ENCODE measurements at places on chromosomes 6 and 20.

- no peak for DNase-seq
These were observed 73.0 kb upstream of the HMGN3 start for GRCh38 chr6:79307321-79308036.

DNA sequence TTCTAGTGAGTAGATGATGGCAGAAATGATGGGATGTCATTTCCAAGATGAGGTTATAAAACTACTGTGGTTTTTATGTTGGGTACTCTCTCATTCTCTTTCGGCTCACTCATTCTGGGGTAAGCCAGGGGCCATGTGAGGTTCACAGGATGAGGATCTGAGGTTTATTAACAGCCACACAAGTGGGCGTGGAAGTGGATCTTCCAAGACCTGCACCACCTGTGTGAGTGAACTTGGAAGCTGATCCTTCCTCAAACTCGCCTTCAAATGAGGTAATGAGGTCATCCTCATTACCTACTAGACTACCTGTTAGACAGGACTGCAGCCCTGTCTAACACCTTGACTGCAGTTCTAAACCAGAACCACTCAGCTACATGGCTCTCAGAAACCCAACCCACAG is 45.1 kb upstream of the TAGAP start:
- DNase-seq = no peak

DNA sequence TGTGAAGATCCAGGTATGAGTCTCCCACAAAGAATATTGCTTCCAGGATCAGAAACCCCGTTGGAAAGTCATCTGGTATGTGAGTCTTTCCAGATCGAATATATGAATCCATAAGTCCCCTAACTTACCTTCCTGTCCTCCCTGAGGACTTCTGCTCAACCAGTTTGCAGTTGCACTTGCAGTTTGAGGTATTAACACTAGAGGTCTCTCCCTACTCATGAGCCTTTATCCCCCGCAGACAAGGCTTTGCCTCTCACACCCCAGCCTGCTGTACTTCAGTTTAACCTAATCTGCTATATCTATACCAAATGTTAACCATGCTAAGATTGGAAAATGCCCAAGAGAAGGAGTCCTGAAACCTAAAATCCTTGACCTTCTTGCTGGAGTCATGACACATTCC is 135.3 kb upstream of the DEFB112 start:
- DNase-seq = no peak

DNA sequence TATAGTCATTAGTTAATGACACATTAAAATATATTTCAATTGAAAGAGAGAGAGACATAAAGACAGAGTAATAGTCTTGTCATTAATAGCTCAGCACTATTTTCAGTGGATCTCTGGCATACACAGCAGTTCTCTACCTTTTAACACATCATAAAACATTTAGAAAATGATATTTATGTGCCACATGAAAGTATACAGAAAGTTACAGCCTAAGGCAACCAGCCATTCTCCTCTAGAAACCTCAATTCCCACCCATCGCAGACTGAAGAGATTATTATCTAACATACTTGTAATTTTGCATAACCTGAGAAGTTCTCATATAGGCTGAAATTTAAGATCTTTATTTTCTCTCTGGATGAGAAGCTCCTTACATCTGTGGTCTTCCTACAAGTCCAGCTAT is 58.7 kb upstream of the FAM83B start:
- no peak for DNase-seq

DNA sequence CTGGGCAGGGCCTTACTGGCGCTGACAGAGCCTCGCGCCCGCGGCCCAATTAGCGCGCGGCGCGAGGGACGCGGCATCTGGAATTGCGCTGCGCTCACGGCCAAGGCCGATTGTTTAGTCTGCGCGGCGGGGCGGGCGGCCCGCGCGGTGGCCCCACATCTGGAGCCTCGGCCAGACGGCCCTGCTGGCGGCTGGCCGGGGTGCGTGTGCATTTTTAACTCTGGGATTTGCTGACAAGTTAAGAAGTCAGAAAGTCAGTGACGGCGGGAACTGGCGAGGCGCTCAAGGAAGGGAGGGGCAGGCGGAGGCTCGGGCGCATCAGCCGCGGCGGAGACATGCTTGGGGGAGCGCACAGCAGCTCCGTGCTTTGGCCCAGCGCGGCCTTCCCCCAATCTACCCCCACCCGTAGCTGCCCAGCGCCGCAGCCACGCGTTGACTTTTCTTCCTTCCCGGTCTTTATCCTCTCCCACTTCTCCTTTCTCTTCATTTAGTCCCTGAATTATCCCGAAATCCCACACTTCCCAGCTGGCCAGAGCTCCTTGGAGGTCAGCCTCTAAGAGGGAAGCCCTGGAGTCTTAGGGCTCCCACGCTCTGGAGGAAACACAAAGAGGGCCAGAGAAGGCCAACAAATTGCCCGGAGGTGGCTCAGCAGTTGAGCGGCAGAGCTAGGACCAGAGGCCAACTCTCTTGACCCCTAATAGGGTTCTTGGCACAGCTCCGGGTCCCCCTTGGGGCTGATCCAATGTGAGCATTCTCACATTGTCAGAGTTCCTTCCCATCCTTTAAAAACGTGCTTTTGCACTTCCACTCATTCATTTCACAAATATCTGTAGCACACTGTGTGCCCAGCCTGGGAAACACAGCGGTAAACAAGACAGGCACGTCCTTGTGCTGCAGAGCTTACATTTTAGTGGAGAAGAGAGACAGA is 40.8 kb upstream of the FOXP4 start:
- DNase-seq = peak; percentile 91

DNA sequence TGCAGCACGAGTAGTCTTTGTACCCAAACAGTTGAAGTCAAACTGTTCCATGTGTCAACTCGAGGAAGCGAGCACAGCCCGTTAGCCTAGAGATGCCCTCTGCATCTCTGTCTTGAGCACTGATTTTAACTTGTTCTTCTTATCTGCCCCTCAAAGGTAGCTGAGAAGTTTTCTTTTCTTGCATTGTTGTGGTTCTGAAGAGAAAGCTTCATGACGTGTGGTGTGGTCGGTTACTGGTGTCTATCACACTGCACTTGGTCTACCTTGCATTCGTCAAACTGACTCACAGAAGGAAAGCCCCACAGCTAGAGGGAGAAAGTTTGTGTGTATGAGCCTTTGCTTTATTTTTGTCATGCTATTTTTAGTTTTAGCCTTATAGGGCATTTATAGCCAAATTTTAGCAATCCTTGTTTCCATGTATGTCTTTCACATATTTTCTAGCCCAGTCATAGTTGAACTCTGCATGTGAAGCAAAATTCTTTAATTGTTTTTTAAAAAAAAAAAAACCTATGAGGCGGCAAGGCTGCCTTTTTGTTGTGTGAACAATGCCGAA is 115.1 kb downstream of the JAG1 start:
- no peak for DNase-seq

DNA sequence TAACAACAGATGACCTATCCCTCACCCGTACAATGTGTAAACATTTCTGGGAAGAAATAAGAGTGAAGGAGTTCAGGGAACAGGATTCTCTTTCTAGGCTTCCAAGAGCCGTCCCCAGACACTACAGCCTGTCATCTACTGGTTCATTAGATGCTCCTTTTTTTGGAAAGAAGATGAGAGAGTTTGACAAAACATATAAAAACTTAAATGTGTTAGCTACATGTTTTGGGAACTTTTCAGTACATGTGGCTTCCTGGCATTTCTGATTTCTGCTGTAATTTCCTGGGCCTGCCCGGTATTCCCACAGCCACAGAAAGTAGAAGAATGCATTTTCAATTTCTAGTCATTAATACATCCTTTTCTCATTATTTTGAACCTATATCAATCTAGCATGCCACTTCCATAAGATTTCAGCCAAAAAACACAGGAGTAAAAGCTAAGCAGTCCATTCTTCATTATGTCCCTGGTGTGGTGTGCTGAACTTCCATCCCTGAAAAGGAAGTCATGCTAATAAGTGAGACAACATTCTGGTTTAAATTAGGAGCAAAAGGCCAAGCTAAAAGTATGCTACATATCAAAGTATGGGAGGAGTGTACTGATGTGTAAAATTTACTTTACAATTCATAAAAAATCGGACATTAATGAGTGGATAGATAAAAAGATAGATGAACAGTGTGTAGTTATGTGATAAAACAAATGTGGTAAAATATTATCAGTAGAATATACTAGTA is 198.2 kb downstream of the WDR27 start:
- no peak for DNase-seq

GRCh38 chr20:8624616-8625015 is 444.3 kb upstream of the PLCB4 start:
- DNase-seq = no peak

DNA sequence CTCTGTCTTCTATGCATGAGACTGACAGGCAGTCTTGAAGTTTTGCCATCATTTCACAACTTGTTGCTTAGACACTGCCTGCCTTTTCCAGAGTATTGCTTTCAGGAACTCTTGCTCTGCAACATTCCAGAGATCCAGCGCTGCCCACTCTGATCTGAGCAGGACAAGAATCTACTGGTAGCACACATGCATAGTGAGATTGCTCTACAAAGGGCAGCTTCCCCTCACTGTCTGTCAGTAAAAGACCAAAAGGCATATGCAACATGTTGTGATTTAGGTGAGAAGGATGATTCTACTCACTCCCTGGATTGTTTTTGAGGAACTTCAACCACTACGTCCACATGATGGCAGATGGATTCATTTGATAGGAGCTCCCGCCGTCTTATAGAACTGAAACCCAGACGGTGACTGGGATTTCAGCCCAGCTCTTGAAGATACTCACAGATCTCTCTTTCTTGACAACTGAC is 259.1 kb downstream of the ARID1B start:
- no peak for DNase-seq

DNA sequence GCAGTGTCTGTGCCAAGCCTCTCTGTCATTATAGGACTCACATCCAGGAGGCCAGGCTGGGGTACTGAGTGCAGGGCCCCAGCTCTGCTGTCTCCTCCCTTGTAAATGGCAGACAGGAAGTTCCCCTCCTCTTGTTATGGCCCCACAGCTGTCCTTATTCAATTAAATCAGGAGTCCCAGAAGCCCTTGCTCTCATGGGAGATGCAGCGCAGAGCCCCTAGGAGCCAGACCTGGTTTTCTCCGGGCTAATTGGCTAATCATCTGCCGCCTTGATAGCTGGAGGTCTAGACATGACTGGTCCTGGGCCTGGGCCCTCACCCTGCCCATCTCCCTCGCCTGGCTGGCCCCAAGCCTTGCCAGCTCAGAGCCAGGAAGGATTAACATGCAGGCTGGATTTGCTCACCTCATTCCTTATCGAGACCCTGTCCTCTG is 172.0 kb downstream of the VEGFA start:
- DNase-seq = peak; percentile 30

- DNase-seq = no peak
These were observed 230.5 kb upstream of the KHDRBS2 start for GRCh38 chr6:62516291-62517141.

- no peak for DNase-seq
These were observed 20.5 kb upstream of the PYGB start for GRCh38 chr20:25227317-25227831.

DNA sequence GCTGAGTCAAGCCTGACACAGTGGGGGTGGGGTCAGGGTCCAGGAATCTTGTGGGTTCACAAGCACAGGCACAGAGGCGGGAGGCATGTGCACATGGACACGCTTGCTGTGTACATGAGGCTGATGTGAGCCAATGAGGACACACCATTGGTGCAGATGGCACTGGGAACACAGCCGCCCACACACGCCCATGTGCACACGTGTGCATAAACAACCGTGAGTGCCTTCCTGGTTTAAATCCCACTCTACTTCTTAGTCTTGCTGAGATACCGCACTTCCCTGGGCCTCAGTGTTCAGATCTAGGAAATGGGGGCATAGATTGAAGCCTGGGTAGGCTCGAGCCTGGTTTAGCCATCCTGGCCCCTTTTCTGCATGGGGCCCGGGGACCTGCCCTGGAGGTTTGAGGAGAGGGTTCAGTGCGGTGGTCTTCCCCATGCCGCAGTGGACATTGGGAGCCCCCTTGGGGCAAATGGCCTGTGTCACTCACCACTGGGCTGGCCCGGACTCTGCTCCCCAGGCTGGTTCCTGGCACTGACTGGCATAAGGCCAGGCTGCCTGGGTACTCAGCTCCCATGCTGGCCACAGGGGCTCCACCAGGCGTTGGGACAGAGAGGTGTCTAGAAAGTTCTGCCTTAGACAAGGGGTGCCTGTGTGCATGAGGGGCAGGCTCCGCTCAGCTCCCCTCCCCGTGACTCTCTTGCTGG is 60.2 kb downstream of the CEBPB start:
- no peak for DNase-seq

DNA sequence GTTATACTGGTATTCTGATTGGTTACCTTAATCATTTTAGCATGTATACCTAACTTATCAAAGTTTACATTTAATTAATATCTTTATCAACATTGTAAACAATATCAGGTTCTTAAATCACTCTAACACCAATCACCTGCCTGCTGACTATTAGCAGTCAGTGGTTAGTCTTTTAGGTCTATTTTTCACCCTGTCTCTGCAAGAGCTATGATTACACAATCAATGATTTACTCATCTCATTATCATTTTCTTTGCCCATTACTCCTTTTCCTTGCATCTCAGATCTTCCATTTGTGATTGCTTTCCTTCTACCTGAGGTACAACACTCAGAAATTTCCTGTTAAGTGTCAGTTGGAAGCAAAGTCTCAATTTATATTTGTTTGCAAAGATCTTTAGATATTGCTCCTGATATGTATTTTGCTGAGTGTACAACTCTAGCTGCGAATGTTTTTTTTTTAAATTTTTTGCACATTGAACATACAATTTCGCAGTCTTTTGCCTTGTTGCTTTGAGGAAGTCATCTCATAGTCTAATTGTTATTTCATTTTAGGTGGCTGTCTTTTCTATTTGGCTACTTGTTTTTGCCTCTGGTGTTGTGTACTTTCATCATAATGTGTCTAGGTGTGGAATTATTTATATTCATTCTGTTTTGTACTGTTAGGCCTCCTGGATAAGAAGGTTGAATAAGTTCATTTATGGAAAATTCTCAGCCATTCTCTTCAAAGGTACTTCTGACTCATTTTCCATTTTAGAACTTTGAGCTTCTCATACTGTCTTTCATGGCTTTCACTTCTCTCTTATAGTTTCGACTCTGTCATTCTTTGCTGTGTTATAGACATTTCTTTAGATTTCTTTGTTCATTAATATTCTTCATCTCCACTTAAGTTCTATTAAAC is 104.9 kb upstream of the CEP162 start:
- DNase-seq = no peak

DNA sequence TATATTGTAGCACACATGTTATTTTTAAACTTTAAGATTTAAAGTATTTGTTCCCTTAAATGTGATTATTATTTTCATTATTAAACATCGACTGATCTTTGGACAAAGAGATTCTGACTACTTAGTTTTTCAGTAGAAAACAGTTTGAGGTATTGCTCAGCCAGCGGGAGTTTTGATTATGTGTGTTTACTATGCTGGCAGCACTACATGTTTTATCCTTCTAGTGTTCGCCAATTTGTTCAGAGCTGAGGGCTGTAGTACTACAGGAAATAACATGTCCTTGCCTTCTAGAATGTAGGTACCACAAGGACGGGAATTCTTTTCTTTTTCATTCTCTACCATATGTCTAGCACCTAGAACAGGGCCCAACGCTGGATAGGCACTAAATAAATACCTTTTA is 11.1 kb upstream of the LCA5 start:
- DNase-seq = no peak

All from right forelimb (tissue), 1 donor.